ENCODE measurements at places on chromosomes 1 and 21.

DNA sequence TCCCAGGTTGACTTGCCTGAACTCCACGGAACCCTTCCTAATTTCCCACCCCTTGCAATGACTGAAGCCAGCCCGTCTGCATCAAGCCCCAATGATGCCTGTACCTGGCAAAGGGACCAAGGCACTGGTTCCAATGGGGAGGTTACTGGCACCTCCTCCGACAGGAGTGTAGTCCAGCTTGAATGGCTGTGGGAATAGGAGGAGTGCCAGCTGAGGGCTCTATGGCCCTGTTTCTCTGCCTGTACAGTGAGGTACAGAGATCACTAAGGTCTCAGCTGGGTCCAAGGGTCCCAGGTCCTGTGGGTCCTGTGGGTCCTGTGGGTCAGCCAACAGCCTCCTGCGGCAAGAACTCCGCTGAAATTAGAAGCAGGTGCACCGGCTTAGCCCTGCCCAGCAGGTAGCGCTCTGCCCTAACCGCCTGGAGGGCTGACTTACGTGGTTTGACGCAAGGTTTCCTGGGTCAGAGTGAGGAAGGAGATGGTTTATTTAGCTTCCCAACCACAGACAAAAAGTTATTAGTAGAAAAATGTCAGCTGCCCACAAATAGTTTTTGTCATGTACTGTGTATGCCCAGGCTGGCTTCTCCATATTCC lies 9.9 kb upstream of the SPRR4 start:
- no peak for DNase-seq

DNA sequence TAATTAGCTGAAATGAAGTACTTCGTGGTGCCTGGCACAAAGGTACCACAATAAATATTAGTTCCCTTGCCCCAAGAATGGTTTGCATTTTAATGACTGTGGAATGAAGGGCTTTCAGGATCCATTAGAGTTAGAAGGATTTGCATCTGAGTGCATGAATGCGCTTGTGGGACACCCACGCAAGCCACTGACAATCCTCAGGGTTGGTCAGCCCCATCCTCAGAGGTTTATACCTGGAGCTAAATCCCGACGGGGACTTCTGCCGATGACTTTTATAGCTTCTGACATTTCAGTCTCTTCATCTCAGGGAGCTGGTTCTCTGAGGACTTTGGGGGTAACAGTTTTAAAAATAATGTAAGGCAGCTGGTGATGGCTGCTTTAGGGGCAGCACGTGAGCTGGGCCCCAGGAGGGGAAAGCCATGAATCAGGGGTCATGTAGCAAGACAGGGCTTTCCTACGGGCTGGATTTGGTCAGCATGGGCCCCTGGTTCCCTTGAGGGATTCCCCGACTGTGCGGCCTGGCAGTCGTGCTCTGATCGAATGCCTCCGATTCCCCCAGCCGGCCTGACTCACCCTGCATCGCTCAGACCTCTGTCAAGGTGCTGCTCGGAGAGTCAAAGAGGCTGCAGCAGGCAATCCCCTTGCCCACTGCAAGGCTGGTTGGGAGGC lies 20.8 kb upstream of the IL10 start:
- DNase-seq: no peak

- DNase-seq: no peak
These were observed 30.8 kb downstream of the CAPZB start for GRCh38 chr1:19454265-19455146.

DNA sequence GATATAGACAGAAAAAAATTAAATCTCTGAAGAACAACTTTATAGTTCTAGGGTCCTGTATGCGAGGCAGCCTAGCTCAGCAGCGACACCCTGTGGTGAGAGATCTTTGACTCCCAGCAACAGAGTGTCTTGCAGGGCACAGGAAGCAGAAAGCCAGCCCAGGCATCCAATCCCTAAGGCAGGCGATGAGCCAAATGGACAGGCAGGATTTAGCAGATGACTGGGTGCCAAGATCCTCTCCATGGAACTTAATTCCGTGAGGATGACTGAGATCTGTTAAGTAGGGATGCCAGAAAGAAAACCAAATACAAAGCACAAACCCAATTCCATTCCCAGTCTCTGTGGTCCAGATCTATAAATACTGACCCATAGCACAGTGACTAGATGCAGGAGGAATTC lies 38.8 kb downstream of the HLCS start:
- peak; percentile 35 for DNase-seq

- no peak for DNase-seq
These were observed 52.5 kb downstream of the ZNF697 start for GRCh38 chr1:119595606-119596005.

DNA sequence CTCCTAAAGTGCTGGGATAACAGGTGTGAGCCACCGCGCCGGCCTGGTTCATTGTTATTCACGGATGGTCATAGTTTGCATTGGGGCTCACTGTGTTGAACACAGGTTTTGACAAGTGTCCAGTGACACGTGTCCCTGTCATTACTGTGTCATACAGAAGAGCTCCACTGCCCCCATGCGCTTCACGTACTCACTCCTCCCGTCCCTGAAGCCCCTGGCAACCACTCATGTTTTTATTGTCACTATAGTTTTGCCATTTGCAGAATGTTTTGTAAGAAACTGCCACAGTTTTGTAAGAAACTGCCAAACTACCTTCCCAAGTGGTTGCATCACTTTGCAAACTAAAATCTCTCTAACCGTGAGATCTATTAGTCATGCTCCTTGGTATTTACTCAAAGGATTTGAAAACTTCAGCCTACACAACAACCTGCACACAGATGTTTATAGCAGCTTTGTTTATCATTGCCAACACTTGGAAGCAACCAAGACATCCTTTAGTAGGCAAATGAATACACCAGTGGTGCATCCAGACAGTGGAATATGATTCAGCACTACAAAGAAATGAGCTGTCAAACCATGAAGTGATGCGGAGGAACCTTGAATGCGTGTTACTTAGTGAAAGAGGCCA lies 163.2 kb upstream of the COL6A1 start:
- no peak for DNase-seq
